ENCODE measurements at places on chromosomes 1 and 21.

GRCh38 chr1:202967684-202968281 lies 726 bp upstream of the CYB5R1 start:
- H3K4me3 ChIP-seq = peak overlapping the region; percentile 93
- DNase-seq = peak; percentile 15
- H3K36me3 ChIP-seq = peaks cover 5% of the 10 kb centered on the region
- H3K27me3 ChIP-seq = no peaks in the 10 kb centered on the region
- peak overlapping the region; percentile 88 for H3K27ac ChIP-seq

GRCh38 chr1:212667223-212668139 lies 32.2 kb downstream of the BATF3 start:
- no peaks in the 10 kb centered on the region for H3K36me3 ChIP-seq
- no peak overlapping the region for H3K27ac ChIP-seq
- no peak for DNase-seq
- peaks cover 3% of the 10 kb centered on the region for H3K27me3 ChIP-seq

DNA sequence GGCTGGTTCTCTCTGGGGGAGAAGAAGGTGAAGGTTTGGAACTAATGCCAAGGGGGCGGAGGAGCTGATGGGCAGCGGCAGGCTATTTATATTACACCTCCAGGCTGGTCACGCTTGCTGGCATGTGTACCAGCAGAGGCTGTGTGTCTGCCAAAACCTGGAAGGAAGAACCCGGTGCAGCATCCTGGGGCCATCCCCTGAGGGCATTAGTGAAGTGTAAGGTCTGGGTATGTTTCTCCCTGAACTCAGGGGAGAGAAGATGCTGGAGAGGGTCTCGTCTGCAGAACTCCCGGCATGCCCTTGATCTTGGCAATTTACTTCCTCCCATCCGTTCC lies 5.3 kb downstream of the DISP3 start:
- H3K27ac ChIP-seq = no peak overlapping the region
- H3K4me1 ChIP-seq = peaks cover 2% of the 10 kb centered on the region
- no peaks in the 10 kb centered on the region for H3K36me3 ChIP-seq

- no peak for DNase-seq
- H3K27ac ChIP-seq = no peak overlapping the region
- H3K4me3 ChIP-seq = no peak overlapping the region
Measured at GRCh38 chr1:41529621-41530395, 45.3 kb upstream of the EDN2 start.

DNA sequence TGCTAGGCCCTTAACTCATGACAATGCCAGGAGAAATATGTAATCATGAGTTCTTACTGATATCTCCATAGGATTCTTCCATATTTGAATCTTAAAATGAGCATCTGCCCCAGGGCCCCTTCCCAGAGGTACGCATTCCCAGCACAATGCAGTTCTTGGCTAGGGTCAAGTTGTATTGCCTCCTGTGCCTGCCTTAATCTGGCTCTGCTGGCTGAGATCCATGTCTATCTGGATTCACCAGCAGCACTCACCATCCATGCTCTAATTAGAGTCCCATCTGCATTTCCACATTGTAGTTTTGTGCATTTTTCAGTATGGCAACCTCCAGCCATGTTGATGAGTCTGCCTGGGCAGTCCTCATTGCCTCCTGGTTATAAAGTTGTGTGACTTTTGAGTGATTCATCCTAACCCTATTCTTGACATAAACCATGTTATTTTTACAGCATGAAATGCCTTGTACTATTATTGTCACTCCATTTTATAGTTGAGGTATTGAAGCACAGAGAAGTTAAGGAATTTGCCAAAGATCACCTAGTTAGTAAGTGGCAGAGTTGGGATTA lies 55.9 kb downstream of the CAMSAP2 start:
- peaks cover 5% of the 10 kb centered on the region for H3K27me3 ChIP-seq
- H3K4me3 ChIP-seq = no peak overlapping the region
- no peak overlapping the region for H3K27ac ChIP-seq

DNA sequence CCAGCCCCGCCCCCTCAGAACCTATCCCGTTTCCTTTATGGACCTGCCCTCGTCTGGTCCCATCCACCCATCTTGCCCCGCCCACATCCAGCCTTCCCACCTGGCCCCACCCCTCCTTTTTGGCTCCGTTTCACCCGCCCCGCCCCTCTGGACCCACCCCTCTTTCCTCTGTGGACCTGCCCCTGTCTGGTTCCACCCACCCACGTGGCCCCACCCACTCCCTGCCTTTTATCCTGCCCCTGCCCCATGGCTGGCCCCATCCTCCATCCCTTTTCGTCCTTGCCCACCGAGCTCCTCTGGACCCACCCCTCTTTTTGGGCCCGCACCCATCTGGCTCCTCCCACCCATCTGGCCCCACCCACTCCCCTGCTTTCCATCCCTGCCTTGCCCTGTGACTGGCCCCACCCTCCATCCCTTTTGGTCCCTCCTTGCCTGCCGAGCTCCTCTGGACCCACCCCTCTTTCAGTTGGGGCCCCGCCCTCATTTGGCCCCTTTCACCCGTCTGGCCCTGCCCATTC lies 177.3 kb downstream of the CAMTA1 start:
- DNase-seq = peak; percentile 28
- H3K4me1 ChIP-seq = peaks cover 4% of the 10 kb centered on the region
- H3K36me3 ChIP-seq = no peaks in the 10 kb centered on the region
- H3K27me3 ChIP-seq = peaks cover 30% of the 10 kb centered on the region

DNA sequence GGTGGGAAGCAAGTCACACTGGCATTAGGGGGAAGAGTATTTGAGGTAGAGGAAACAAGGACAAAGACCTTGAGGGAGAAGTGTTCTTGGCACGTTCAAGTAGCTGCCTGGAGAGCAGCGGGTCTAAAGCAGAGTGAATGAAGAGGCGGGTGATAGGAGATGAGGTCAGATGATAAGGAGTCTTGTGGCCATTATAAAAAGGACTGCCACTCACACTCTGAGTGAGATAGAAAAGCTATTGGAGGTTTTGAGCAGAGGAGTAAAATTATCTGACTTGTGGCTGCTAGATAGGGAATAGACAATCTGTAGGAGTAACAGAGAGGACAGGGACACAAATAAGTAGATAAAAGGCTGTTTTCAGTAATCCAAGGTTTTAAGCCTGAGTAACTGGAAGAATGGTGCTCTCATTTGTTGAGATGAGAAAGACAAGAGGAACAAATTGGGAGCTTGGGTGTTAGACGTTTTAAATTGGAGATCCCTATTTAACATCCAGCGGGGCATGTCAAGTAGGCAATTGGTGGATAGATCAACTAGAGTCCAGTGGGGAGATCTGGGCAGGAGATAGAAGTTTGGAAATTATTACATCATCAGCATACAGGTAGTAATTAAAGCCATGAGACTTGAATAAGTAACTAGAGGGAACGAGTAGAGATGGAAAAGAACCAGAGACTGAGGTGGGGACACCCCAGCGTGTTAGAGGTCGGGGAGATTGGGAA lies 43.7 kb downstream of the HENMT1 start:
- no peaks in the 10 kb centered on the region for H3K4me1 ChIP-seq
- H3K27me3 ChIP-seq = no peaks in the 10 kb centered on the region
- peak; percentile 20 for DNase-seq
- H3K27ac ChIP-seq = no peak overlapping the region
- peaks cover 5% of the 10 kb centered on the region for H3K36me3 ChIP-seq

- DNase-seq = no peak
- no peak overlapping the region for H3K4me3 ChIP-seq
- H3K27me3 ChIP-seq = no peaks in the 10 kb centered on the region
- H3K36me3 ChIP-seq = no peaks in the 10 kb centered on the region
- no peaks in the 10 kb centered on the region for H3K4me1 ChIP-seq
- no peak overlapping the region for H3K27ac ChIP-seq
Measured at GRCh38 chr1:58017641-58018040, 528.9 kb downstream of the OMA1 start.

GRCh38 chr1:9402717-9403225 lies 110.1 kb downstream of the SPSB1 start:
- H3K4me3 ChIP-seq = no peak overlapping the region
- no peaks in the 10 kb centered on the region for H3K36me3 ChIP-seq
- no peak for DNase-seq
- no peaks in the 10 kb centered on the region for H3K27me3 ChIP-seq
- peaks cover 14% of the 10 kb centered on the region for H3K4me1 ChIP-seq

DNA sequence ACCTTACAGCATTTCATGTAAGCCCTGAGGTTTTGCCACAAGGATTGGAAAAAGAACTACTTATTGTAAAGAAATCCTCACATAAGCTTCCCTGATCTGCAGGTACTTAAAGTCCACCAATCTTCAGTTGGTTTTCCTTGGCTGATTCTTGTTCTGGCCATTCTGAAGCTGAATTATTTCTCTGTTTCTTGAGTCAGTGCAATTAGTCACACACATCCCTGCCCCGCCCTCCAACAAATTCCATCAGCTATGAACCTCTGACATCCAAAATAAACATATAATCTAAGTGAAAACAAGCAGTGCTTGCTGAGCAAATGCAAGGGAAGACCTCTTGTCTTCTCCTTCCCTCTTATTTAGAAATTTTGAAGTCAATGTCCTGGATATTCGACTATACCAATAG lies 8.2 kb upstream of the FNDC7 start:
- peak overlapping the region; percentile 90 for H3K27ac ChIP-seq
- H3K36me3 ChIP-seq = peaks cover 33% of the 10 kb centered on the region
- H3K4me3 ChIP-seq = peak overlapping the region; percentile 40
- no peak for DNase-seq
- peaks cover 4% of the 10 kb centered on the region for H3K27me3 ChIP-seq

DNA sequence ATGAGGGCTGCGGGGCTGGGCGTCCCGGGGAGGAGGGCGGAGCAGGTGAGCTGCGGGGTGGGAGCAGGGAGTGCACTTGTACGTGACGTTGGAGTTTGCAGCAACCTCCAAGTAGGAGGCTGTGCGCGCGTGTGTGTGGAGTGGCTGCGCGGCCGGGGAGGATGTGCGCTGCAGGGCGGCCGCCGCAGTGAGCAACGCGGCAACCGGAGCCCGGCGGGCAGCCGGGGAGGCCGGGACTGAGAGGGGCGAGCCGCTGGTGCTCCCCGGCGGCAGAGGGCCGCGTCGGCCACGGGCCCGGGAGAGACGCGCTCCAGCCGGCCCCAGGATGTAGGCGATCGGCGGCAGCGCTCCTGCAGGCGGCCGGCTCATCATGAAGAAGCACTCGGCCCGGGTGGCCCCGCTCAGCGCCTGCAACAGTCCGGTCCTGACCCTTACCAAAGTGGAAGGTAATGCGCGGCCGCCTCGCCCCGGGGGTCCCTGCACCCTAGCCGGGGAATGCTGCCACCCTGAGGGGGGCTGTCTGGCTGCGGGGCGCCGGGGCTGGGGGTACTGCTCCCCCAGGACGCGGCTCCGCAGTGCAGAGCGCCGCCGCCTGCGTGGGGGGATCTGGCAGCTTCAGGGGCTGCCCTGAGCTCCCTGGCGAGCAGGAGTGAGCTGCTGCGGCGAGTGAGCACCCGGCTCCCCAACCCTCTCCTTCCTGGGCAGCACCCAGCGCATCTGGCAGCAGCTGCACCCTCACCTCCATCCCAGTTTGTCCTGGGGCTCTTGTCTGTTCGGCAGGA lies 158.9 kb upstream of the COA6 start:
- peaks cover 42% of the 10 kb centered on the region for H3K27me3 ChIP-seq
- no peak overlapping the region for H3K27ac ChIP-seq
- H3K4me1 ChIP-seq = peaks cover 14% of the 10 kb centered on the region
- H3K4me3 ChIP-seq = peak overlapping the region; percentile 71

- no peak for DNase-seq
- no peaks in the 10 kb centered on the region for H3K27me3 ChIP-seq
- no peak overlapping the region for H3K4me3 ChIP-seq
- peaks cover 4% of the 10 kb centered on the region for H3K4me1 ChIP-seq
- no peak overlapping the region for H3K27ac ChIP-seq
Measured at GRCh38 chr1:180617774-180618395, 13.9 kb upstream of the XPR1 start.

DNA sequence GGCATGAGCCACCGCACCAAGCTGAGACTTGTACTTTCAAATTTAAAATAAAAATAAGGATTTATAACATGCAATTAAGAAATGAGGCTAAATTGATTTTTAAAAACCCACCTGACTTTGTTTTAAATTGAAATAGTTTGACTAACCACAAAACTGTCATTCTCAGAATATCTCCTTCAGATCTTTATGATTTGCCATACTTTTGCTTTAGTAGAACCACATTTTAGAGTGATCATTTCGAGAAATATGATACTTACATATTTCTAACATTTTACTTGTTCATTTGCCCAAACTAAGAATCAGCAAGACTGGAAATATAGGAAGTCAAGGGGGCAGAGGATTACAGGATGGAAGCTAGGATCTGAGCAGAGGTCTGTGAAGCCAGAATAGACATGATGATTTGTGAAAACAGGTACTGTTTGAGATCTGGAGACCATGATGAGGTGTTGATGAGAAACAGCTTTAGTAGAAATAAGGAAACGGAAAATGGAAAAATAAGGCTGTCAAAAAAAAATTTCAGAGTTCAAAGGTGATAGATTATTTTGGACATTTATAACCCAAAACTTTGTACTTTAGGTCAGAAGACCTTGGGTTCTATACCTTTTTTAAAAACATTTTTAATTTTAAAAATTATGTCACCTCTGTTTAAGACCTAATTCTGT lies 44.8 kb downstream of the GIPC2 start:
- no peak for DNase-seq
- H3K27me3 ChIP-seq = peaks cover 4% of the 10 kb centered on the region
- H3K4me1 ChIP-seq = no peaks in the 10 kb centered on the region
- H3K36me3 ChIP-seq = peaks cover 2% of the 10 kb centered on the region

GRCh38 chr21:44291936-44292811 lies 6.5 kb downstream of the AIRE start:
- H3K36me3 ChIP-seq = no peaks in the 10 kb centered on the region
- peaks cover 11% of the 10 kb centered on the region for H3K4me1 ChIP-seq
- H3K27ac ChIP-seq = no peak overlapping the region
- H3K27me3 ChIP-seq = no peaks in the 10 kb centered on the region
- DNase-seq = no peak
- peak overlapping the region; percentile 73 for H3K4me3 ChIP-seq

GRCh38 chr1:235763962-235764361 lies 102.7 kb downstream of the LYST start:
- no peak overlapping the region for H3K4me3 ChIP-seq
- no peaks in the 10 kb centered on the region for H3K27me3 ChIP-seq
- H3K36me3 ChIP-seq = peaks cover 4% of the 10 kb centered on the region
- peaks cover 8% of the 10 kb centered on the region for H3K4me1 ChIP-seq

GRCh38 chr1:214303141-214303930 lies 22.4 kb downstream of the SMYD2 start:
- no peak overlapping the region for H3K4me3 ChIP-seq
- peaks cover 2% of the 10 kb centered on the region for H3K36me3 ChIP-seq
- H3K4me1 ChIP-seq = peaks cover 7% of the 10 kb centered on the region
- no peak overlapping the region for H3K27ac ChIP-seq
- no peaks in the 10 kb centered on the region for H3K27me3 ChIP-seq
- no peak for DNase-seq

Measured in T-helper 2 cell treated with Interferon-gamma antibody and Interleukin-4, amounts not matched to agents 5 μg/mL and 100 μg/mL, for 36 hours (primary cell).